ENCODE measurements at places on chromosomes 1 and 21.

DNA sequence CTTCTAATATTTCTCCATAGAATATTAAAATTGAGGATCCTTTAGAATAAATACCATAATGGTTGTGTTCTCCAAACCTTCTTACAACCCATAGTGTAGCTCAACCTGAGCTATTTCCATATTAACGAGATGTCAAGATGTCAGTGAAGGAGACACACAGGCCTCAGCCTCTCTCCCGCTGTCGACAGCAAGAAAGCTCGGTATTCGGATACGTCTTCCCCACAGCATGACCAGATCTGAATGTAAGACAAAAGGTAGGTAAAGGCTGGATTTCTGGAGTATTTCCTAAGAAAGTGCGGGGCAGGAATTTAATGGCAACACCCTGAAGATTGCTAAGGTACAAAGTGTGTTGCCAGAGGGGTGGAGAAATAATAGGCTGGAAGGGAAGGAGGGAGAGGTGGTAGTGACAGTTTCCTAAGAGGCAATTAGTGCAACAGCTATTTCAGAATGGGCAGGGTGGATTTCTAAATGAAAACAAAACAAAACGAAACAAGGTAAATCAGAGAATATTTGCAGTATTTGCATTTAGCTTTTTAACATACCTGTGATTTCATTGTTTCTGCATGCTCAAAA is 1.7 kb downstream of the ADSS2 start:
- DNase-seq = no peak

DNA sequence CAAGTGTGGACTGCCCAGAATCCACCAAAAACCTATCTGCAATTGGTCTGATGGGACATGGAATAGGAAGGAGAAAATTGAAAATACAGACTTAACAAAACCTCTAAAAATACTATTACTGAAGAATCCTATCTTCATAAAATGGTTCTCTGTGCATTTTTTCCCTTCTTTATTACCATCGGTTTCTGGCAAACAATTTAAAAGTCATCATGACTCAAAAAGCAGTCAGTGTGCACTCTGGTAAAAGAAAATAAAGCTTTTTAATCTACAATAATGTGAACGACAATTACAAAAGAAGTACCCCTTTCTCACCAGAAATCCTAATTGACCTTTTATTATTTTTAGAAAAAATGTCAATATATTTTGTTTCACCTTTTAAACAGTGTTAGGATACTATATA is 186.3 kb downstream of the TPR start:
- DNase-seq = no peak

- no peak for DNase-seq
Observed at GRCh38 chr1:11880181-11880575, 21.4 kb upstream of the NPPB start.

- DNase-seq = no peak
Observed at GRCh38 chr1:195851804-195852203, 756.4 kb downstream of the KCNT2 start.

DNA sequence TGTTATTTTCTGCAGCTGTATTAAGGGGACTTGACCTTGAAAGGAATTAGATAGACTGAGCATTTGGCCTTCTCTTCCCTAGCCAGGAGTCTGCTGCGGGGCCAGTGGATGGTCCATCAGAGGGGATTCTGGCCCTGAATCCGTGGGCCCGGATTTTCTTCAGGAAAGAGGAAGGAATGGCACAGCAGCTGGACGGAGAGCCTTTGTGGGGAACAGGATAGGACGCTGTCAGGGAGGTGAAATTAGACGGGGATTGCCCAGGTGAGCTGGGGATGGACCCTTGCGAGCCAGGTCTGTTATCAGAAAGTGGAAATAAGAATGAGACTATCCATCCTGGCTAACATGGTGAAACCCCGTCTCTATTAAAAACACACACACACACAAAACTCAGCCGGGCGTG is 1.7 kb upstream of the C2CD2 start:
- DNase-seq = no peak

All from NCI-H187 (cell line).